ENCODE measurements at places on chromosomes 3 and 15.
A peak's percentile ranks its signal among the peaks of the same experiment; 100 is the strongest.

DNA sequence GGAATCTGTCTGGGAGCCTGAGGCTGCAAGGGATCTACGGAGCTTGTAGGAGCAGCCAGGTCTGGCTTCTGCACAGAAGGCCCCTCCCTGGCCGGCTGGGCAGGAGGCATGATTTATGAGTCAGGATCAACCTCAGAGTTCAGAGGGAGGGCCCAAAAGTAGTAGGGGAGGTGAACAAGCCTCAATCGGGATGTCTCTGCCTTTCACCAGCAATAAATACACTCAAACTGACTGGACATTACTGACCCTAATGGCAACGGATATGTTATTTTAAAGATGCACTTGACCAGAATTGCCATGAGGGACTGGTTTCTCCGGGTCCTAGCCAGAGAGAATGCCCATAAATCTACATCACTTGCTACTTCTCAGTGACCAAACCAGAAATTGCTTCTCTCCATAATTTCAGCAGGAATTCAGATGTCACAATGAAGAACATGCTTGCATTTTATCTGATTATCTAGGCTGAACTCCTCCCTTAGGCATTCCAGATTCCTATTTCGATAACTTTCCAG lies 109.6 kb upstream of the LMOD3 start:
- peak; percentile 96 for DNase-seq

- DNase-seq: no peak
These were observed 21.9 kb upstream of the NR1I2 start for GRCh38 chr3:119759962-119760361.

DNA sequence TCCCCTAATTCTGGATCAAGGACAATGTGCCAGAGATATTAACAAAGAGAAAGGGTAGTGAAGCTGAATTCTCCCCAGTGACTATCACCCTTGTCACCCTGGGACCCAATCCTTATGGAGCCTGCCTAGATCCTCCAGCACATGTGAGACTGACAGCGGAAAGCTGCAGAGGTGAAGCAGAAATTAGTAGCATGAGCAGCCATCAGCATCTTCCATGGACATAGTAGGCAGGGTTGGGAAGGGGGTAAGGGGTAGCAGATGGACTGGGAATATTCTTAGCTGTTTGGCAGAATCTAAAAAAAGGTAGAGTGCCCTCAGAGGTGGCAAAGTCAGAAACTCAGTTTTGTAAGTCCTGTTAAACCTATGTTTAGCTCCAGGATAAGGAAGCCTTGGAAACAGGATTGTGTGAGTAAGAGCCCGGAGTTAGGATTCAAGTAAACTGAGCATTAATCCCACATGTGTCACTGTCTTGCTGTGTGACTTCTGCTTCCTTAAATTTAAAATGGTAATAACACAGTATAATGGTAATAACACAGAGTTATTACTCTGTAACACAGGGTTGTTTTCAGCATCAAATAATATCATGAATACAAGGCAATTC lies 14.5 kb downstream of the GOLIM4 start:
- no peak for DNase-seq

DNA sequence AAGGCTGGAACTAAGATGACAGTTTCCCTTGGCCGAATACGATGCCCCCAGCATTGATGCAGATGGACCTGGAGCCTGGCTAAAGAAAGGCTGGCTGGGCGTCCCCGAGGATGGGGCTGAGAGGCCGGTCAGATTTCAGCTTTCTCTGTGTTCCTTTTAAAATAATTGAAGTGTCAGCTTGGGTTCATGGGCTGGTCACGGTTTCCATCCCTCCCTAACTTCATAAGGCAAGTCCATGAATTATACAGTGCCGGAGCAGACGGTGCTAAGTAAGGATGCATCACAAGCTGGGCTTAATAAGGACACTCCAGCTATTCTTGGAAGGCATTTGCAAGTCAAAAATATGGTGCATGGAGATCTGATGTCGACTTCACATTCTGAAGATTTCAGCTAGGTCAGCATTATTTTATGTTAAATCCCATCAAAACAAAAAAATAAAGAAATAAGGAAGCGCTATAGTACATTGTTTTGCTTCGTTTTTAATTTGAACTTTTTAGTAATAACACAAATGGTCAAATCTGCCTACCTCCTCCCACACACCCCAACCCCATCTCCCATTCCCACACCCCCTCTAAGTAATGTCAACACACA lies 220.8 kb downstream of the RPLP1 start:
- no peak for DNase-seq

DNA sequence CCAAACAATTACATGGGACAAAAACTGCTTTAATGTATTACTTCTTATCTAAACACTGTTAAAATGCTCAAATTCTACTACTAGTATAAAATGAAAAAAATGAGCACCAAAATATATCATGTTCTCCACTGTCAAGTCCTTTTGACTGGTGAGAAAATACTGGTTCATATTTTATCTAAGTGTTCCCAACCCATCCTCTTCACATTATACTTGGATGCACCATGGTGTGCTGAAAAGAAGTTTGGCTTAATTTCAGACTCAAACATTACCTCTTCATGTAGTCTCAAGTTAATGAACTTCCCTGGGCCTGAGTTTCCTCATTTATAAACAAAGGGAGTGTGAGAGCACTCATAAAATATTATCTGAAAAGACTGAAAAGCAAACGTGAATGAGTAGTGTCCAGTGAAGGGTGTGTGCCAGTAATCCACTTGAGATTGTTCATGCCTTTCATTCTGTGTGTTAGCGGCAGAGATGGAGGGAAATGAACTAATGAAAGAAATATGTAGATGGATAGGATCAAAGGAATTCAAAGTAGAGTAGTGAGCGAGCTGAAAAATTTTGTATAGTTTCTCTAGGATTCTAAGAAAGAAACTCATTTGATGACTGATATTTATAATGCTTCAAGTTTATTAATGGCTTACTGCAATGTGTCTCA lies 263.2 kb downstream of the NLGN1 start:
- DNase-seq: no peak

- no peak for DNase-seq
These were observed 41.2 kb downstream of the RAB7A start for GRCh38 chr3:128767094-128767750.

GRCh38 chr15:63466378-63467192 lies 37.8 kb upstream of the USP3 start:
- DNase-seq: no peak

DNA sequence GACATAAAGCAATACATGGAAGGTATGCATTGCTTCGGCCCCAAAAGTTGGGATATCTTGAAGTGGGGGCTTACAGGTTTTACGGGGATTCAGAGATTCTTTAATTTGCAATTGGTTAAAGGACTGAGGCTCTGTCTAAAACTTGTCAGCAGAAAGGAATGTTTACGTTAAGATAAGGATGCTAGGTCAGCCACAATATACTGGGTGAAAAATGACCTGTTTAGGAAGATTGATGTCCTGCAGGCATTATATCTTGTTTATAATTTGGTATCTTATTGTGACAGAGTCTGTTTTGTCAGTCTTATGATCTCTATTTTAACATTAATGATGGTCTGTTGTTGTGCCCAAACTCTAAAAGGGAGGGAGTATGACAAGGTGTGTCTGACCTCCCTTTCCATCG lies 15.3 kb upstream of the CCNDBP1 start:
- DNase-seq: no peak

DNA sequence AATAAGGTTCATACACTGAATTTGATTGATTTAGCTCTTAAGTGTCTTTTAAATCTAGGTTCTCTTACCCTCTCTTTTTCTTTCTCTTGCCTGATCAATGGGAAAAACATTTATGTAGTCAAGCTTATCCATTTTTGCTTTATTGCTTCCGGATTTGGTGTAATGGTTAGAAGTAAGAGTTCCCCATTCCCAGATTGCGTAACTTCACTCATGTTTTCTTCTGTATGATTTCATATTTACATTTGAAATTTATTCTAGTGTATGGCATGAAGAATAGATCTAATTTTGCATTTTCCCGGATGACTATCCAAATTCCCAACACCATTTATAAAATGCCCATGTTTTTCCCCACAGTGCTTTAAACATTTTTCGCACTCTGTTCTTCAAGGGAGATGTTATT lies 27.9 kb upstream of the SV2B start:
- DNase-seq: no peak

GRCh38 chr15:71743861-71744382 lies 66.4 kb upstream of the NR2E3 start:
- DNase-seq: no peak

GRCh38 chr3:29247088-29247745 lies 33.7 kb upstream of the RBMS3 start:
- no peak for DNase-seq

- no peak for DNase-seq
These were observed 162.8 kb upstream of the ZNF385D start for GRCh38 chr3:21913791-21914190.

- DNase-seq: no peak
These were observed 116.1 kb downstream of the ATP1B3 start for GRCh38 chr3:141992512-141992911.

DNA sequence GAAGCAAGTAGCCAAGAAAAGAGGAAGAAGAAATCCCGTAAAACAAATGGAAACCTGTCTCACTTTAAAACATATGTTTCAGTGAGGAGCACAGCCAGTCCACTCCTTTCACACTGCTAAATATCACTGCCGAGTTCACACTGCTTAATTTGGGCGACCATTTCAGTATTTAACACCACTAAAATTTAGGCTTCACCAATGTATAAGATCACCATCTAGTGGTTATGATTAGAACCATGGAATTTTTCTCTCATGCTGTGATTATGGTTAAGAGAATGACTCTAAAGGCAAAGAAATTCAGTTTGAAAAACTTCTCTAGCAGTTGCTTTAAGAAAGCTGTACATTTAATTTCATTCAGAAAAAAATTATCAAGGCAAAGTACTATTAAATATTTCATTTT lies 16.6 kb downstream of the SLC4A7 start:
- no peak for DNase-seq

- no peak for DNase-seq
These were observed 76.2 kb upstream of the MELTF start for GRCh38 chr3:197105786-197106185.

- DNase-seq: no peak
These were observed 11.2 kb upstream of the FAM174B start for GRCh38 chr15:92666780-92667179.

DNA sequence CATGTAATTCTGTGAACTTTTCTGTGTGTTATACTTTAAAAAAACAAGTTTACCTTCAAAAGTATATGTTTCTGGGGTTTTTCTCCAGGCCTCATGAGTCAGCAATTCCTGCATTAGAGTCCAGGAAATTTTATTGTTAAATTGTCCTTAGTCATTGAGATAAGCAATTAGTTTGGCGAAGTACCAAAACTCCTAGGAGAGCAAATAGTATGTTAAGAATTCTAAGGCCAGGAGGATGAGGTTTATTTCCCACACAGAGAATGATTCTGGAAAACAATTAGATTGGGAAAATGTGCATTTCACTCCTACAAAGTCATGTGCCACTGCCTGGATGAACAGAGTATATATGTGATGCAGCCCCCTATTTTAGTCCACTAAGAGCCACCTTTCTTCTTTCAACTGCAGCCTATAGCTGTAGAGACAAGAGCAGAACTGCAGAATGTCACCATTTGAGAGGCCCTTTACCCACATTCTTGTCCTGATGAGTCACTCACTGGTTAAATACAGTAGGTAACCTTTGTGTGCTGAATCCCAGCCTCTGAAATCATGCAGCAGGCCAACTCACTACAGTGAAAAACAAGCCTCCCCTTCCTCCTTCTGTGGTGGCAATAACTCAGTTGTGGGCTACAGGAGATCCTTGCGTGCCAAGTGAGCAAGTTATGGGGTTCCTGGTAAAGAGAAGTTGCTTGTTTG lies 452.8 kb upstream of the THBS1 start:
- peak; percentile 94 for DNase-seq

DNA sequence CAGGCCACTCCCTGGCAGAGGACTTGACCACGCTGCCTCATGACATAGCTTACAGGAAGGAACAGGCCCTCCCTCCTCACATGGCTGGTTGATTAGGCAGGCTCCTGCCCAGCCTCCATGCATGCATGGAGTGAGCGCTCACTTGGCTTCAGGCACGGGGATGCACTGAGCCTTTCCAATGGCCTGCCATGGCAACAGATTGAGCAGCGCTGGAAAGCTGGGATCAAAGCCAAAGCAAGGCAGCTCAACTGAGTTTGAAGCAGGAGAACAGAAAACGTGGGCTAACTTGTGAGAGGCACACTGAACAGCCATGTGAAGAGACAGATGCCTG lies 5.9 kb upstream of the GRAMD2A start:
- peak; percentile 49 for DNase-seq

- no peak for DNase-seq
These were observed 339.7 kb upstream of the NR2F2 start for GRCh38 chr15:95990833-95991232.

- no peak for DNase-seq
These were observed 354.5 kb downstream of the CACNA2D3 start for GRCh38 chr3:54476891-54477290.

- DNase-seq: no peak
These were observed 226.5 kb upstream of the NANOGP8 start for GRCh38 chr15:35311615-35312014.

DNA sequence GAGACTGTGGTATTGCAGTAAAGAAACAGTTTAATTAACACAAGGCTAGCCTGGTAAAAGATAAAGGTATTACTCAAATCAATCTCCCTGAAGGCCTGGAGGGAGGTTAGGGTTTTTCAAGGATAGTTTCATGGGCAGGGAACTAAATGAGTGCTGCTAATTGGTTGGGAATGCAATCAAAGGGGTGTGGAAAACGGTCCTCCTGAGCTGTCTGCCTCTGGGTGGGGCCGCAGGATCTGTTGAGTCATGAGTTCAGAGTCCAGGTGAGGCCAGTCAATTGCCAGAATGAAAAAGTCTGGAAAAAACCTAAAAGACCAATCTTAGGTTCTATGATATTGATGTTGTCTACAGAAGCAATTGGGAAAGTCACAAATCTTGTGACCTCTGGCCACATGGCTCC lies 293.2 kb downstream of the MCTP2 start:
- DNase-seq: no peak

GRCh38 chr3:179452176-179452564 lies 900 bp upstream of the GNB4 start:
- no peak for DNase-seq

- DNase-seq: no peak
These were observed 3.4 kb upstream of the HHLA2 start for GRCh38 chr3:108292905-108293328.

- no peak for DNase-seq
These were observed 58.5 kb downstream of the DNAJB8 start for GRCh38 chr3:128408012-128408692.

DNA sequence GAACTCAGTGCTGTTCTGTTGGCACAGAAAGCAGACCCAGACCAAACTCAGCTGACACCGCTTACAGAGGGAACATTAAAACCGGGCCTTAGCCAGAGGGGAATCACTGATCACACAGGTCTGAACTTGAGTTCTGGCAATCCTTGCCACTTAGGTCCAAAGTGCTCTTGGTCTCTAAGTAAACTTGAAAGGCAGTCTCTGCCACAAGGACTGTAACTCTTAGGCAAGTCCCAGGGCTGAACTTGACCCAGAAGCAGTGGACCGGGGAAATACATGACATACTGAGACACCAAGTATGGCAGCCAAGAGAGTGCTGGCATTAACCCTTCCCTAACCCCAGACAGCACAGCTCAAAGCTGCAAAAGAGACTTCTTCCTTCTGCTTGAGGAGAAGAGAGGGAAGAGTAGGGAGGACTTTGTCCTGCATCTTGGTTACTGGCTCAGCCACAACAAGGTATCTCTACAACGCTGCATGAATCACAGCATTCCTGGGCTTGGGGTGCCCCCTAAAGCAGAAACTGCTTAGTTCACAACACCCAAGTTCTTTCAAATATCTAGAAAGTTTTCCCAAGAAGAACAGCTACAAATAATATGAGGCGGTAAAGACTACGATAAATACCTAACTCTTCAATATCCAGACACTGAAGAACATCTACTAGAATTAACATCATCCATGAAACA lies 32.5 kb downstream of the NAALADL2 start:
- DNase-seq: no peak
